ENCODE measurements at places on chromosomes 11 and 22.

DNA sequence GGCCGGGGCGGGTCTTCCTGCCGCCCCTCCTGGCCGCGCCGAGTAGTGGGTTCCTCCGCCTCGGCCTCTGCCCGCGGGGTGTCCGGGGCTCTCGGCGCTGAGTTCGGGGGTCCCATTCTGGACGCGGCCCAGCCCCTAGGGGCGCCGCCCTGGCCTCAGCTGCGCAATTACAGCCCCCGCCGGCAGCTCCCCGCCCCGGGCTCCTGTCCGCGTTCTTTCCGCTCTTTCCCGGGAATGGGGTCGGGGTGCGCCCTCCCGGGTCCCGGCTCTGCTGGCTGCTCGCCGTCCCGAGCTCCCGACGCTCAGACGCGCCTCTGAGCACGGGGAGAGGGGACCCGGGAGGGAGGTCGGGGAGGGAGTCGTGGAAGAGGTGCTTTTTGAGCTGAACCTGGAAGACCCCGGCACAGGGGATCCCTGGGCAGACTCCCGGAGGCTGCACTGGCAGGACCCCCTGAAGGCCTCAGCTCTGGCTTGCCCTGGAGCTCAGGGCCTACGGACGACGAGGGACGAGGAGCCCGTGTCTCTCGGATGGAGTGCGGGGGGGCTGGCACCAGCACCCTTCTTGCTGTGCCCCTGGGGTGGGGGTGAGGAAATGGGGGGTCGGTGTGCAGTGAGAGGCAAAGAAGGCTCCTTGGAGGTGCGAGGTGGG is 558 bp downstream of the TSPAN4 start:
- DNase-seq = no peak

DNA sequence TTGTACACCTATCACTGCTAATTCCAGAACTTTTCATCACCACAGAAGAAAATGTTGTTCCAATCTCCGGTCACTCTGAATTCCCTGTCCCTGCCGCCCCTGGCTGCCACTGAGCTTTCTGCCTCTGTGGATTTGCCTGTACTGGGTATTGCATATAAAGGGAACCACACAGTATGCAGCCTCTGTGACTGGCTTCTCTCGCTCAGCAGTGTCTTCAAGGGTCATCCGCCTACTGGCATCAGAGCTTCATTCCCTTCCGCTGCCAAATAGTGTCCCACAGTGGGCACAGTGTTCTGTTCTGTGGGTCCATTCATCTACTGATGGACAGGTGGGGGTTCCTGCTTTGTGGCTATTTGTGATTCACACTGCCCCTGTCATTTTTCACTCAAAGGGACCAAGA is 5.3 kb downstream of the DHCR7 start:
- no peak for DNase-seq

GRCh38 chr22:36958366-36958765 is 44.9 kb downstream of the CSF2RB start:
- DNase-seq = no peak

DNA sequence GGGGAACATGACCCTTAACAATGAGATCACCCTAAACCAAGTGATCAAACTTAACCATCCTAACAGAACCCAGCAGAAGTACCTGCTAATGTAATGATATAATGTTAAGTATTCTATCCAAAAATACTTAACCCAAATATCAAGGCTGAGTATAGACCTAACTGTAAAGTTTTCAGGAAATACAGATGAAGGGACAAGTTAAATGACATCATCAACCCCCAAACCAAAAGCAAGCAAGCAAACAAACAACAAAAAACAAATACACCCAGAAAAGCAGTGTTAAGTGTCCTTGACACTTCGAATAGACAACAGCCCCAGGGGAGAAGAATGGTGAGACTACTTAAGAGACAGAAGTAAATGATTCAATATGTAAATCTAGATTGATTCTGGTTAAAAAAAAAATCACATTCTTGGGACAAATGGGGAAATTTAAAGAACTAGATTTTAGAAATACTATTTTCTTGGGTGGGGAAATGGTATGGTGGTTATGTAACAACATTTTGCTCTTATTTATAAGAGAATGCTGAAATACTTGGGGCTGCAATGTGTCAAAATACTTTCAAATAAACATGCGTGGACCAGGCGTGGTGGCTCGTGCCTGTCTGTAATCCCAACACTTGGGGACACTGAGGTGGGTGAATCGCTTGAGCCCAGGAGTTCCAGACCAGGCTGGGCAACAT is 2.5 kb downstream of the CSTF3 start:
- DNase-seq = no peak

DNA sequence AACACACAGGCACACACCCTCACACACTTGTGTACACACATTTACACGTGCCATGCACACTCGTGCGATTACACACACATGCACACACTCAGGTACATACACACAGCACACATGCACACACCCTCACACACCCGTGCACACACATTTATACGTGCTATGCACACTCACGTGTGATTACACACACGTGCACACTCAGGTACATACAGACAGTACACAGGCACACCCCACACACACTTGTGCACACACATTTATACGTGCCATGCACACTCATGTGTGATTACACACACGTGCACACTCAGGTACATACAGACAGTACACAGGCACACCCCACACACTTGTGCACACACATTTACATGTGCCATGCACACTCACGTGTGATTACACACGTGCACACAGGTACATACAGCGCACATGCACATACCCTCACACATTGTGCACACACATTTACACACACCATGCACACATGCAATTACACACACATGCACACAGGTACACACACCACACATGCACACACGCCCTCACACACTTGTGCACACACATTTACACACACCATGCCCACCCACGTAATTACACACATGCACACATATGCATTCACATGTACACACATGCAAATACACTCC is 4.6 kb downstream of the IFITM10 start:
- DNase-seq = no peak

GRCh38 chr11:100004541-100004940 is 682.5 kb upstream of the ARHGAP42 start:
- no peak for DNase-seq

DNA sequence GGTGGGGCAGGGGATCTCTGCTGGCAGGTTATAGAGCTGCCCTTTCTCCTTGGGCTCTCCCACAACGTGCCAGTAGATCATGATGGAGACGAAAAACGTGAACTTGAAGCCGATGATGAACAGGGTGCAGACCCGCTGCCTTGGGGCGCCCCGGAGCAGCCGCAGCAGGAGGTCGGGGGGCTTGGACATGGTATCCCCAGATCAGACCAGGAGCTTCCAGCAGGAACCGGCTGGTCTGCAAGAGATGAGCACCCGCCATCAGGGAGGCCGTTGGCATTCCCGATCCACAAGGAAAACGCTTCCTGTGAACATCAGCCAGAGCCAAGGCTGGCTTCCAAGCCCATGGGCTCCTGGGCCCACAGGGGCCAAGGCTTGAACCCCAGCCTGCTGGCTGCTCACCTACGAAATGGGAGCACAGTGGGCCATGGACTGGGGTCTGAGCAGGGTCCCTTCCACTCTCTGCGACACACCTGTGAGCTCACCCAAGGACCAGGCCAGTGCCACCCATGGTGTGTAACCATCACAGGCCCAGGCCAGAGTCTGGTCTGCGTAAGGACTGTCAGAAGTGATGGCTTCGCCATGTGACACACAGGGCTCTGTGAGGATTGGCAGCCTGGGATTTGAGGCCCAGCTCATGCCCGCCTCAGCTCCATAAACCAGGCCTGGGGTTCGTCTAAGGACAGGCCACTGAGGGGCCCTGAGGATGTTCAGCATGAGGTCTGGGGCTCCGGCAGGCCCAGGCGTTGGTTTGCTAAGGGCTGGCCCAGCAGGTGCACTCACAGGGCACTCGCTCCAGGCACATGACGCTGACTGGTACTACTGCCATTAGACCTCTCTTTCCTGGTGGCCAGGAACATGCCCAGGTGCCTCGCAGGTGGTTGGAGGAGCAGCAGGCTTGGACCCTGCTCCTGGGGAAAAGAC is 26.6 kb downstream of the A4GALT start:
- no peak for DNase-seq

GRCh38 chr11:125069796-125070195 is 6.7 kb downstream of the SLC37A2 start:
- DNase-seq = no peak
